ENCODE measurements at places on chromosomes 7 and 10. TPM values are rescaled to one million over a fixed set of nuclear protein-coding genes. Genes with fewer than 3 reads are reported as not detected.

The PRSS1 gene
- not detected for total RNA-seq

The NEUROG3 gene
- total RNA-seq, result not detected

DNA sequence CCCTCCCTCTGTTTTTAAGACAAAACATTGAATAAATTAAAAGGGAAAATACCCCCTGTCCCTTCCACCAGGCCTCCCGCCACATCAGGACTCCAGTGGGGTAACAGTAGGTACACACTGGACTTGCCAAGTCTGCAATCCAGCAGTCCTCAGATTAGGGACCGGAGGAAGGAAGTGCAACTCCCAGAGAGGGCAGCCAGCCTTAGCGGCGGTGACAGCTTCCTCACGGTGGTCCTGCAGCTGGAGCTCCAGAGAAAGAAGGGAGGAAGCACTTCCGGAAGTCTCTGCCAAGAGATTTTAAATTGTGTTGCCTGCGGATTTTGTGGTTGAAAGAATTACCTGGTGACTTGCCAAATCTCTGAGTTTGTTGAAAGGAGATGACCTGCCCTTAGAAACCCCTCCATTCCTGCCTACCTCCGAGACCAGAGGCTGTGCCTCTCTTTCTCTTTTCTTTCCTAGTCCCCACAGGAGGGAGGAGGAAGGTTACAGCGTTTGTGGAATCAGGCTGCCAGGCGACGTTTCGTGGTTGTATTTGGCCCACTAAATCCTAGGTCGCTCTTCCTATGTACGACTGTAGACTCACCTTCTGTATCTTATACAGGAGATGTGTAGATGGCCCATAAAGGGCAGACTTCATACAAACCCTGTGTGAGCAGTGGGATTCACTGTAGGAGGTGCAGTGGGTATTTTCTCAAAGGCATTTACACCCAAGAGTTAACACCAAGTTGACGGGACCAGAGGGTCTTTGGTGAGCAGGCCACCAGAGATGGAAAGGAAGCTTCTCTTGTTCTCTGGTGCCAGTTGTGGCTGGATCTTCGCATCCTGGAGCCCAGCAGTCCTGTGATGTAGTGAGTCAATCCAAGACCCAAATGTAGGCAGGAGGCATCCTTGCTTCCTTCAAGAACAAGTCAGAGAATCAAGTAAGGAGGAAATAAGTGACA lies 77.9 kb downstream of the INSIG1 start:
- no peak for DNase-seq

- peak; percentile 75 for DNase-seq
Observed at GRCh38 chr10:96073722-96074121, 30.3 kb downstream of the CCNJ start.

DNA sequence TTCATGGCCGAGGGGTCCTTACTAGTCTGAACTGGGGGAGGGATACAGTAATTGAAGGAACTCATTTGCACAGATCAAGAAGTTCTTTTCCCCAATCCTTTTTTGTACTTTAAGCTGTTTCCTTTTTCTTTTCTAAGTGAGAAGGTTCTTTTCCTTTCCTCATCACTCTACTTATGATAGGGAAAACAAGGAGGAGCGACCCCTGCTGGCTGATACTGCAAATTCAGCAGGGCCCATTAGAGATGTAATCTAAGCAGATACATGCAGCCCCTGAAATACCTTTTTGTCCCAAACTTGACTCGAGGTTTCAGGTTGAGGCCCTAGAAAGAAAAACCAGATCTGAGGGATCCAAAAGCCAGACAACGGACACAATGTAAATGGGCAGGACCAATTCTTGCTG lies 305.5 kb downstream of the DNAJB9 start:
- peak; percentile 3 for DNase-seq

DNA sequence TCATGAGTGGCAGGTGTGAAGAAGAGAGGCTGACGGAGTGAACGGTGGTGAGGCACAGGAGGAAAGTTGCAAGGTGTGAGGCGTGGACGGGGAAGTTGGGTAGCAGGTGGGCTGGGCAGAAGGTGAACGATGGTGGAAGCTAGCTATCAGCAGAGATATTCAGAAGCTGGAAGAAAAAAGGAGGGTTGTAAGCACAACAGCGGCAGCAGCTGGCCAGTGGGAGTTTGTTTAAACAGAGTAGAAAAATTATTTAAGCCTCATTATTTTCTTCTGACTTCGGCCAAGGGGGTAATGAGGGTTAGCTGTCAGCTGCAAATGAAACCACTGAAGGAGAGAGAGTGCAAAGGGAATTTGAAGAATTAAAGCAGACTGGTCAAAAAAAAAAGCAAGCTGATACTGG lies 62.1 kb upstream of the PRKAR2B start:
- DNase-seq, result no peak
